MV-4-11 (cell line): ENCODE measurements at places on chromosomes 13 and 19.
A peak's percentile ranks its signal among the peaks of the same experiment; 100 is the strongest.

- no peak for DNase-seq
Observed at GRCh38 chr19:52689843-52690368, 44.9 kb downstream of the ZNF611 start.

GRCh38 chr19:50409347-50409746 is 9.4 kb upstream of the SPIB start:
- no peak for DNase-seq

DNA sequence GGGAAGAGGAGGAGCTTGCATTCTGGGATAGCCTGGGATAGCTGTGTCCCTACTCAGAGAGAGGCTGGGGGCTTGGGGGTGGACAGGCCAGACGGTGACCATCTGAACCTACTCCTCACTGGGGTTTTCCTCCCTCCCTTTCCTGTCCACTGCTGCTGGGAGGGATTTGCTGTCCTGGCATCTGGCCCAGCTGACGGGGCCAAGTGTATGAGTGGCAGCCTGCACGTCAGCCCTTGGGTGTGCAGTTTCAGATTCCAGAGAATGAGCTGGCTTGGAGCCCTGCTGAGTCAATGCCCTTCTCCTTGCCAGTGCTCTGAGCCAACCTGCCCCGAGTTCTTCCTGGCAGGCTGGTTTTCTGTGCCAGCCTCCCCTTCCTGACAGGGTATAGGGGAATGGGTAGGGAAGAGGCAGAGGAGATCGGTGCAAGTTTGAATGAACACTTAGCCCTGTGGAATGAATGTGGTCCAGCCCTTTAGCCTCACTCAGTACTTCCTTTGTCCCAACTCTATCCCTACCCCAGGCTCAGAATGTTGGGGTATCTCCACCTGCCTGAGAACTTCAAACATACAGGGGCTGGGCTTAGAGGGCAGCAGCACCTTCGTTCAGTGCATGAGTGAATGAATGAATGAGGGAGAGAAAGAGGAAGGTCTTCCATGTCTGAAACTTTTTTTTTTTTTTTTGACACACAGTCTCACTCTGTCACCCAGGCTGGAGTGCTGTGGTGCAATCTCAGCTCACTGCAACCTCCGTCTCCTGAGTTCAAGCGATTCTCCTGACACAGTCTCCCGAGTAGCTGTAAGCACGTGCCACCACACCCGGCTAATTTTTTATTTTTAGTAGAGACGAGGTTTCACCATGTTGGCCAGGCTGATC is 1.8 kb upstream of the ANGPTL4 start:
- DNase-seq, result peak; percentile 72

- DNase-seq, result peak; percentile 97
Observed at GRCh38 chr19:17473041-17473440, 2.7 kb downstream of the SLC27A1 start.
